ENCODE measurements at places on chromosomes 4 and X. TPM values are rescaled to one million over a fixed set of nuclear protein-coding genes. Genes with fewer than 3 reads are reported as not detected.

The BMPR1B gene
- not detected for total RNA-seq

DNA sequence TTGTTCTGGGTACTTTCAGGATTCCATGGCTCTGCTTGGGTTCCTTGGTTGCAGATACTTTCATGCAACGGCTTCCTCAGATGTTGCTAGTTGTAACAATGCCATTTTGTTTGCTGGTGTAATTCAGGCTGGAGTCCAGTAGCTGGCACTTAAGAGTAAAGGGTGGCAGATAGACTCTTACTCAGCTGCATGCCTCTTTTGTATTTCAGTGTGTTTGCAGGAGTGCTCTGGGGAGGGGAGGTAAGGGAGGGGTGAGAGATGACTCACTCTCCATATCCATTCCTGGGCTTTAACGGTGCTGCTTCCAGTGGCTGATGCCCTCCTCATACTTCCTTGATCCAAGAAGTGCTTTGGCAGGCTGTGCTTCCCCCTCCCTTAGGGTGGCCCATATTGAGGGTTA is 155.2 kb downstream of the ZNF330 start:
- H3K27ac ChIP-seq = no peak overlapping the region
- H3K27me3 ChIP-seq = no peaks in the 10 kb centered on the region
- H3K4me1 ChIP-seq = no peaks in the 10 kb centered on the region
- H3K36me3 ChIP-seq = no peaks in the 10 kb centered on the region

The OPHN1 gene
- not detected for total RNA-seq

DNA sequence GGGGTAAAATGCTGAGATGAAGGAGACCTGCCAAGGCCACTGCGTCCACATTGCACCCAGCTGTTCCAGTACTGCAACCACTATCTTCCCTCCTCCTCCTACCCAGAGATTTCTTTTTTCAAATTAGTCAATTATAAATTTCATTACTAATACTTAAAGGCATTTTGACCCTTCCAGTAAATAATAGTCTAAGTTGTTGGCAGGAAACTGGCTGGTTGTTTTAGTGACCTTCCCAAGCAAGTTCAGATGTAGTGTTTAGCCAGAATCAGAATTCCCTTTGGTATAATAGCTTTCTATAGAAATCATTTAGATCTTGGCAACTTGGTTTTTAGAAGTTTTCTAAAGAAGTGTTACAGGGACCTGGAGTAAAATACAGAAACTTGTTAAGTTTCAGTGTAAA is 66.0 kb downstream of the AASDH start:
- H3K27ac ChIP-seq = no peak overlapping the region
- no peak overlapping the region for H3K4me3 ChIP-seq
- no peaks in the 10 kb centered on the region for H3K4me1 ChIP-seq
- no peaks in the 10 kb centered on the region for H3K27me3 ChIP-seq
- no peak for DNase-seq

The RIPPLY1 gene
- total RNA-seq = not detected

DNA sequence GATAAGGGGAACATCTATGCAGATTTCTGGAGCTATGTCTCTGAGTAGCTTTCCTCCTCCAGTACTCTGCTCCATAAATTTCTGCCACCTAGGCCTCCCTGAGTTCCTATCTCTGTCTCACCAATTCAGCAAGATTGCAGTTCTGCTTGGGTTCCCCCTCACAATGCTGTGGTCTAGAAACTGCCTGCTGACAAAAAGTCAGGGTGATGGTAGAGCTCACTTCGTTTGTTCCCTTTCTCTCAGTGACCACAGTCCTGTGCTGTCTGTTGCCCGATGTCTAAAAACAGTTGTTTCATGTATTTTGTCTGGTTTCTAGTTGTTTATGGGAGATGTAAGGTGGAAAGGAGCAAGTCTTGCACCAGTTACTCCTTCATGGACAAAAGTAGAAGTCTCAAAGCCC is 41.1 kb downstream of the AMMECR1 start:
- H3K36me3 ChIP-seq = peaks cover 3% of the 10 kb centered on the region
- H3K4me3 ChIP-seq = no peak overlapping the region
- DNase-seq = no peak
- H3K27me3 ChIP-seq = peaks cover 20% of the 10 kb centered on the region
- H3K27ac ChIP-seq = no peak overlapping the region
